NCI-H2081 treated with DMSO at 0.1 percent for 48 hours (cell line): ENCODE measurements at places on chromosomes 2 and 18.

DNA sequence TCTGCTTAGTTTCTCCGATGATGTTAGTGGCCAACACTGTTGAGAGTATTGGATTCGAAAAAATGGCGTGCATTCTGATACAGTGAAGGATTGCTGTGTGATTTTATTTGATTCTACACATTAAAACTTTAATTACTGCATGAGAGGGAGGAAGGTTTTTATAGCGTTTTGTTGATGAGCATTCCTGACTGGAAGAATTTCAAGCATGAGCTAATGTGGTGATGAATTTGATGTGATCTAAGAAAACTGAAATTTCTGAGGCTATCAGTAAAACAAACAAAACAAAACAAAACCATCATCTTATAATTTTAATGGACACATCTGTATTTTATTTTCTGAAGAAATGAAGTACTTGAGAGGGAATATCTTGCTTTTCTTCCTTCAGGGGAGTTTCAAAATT lies 59.6 kb downstream of the ITGB6 start:
- no peak for DNase-seq

GRCh38 chr18:58952858-58953257 lies 88.2 kb downstream of the ZNF532 start:
- DNase-seq, result no peak

- DNase-seq, result no peak
Measured at GRCh38 chr2:170368370-170368769, 190.4 kb downstream of the MYO3B start.

- no peak for DNase-seq
Measured at GRCh38 chr2:206368484-206368883, 74.8 kb upstream of the ADAM23 start.

- no peak for DNase-seq
Measured at GRCh38 chr2:172953970-172954852, 121.4 kb upstream of the MAP3K20 start.

DNA sequence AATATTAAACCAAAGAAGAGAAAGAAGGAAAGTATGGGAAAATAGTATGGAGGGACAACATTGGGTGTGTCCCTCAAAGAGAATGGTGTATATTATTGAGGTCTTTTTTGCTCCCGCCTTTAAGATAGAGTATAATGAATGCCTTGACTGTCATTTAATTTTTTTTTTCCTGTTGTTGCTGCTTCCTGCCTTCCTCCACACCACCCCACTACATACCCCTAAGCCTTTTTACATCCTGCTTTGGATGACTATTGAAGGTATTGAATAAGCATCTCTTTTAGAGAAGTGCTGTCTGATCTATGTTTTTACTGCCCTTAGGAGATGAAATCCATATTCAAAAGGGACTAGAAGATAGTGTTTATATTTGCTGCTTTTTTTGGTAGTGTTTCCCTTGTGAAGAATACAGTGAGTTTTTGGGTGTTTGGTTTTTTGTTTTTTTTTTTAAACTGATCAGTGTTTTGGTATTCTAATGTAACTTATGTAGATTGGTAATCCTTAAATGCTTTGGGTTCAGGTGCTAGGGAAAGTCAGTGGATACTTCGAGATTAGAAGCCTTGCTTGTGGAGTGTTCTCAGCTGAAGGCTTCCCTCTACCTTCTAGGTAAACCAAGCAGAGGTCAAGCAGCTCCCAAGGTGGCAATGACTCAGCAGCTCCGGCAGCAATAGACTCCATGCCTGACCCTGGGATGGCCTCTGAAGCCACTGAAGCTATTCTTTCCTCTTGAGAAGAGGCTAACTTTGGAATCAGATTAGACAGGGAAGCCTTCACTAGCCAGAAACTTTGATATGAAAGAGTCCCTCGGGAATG lies 5.0 kb downstream of the FZD7 start:
- DNase-seq, result no peak

- no peak for DNase-seq
Measured at GRCh38 chr18:23779696-23780303, 90.5 kb downstream of the LAMA3 start.

DNA sequence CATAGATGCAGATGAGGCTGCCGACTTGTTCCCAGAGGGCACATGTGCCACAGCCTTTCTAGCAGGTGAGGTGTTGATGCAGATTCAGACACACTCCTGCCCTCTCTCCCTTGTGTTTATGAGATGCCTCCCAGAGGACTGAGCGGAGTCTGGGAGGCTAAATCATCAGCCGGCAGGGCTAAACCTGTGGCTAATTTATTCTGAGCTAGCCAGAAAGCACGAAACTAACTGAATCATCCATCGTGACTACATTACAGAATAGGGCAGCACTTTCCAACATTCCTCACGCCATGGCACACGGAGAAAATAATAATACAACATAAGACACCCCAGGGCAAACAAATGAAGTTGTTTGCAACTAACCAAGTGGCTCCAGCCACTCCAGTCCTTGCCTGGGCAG lies 101.7 kb upstream of the FZD7 start:
- no peak for DNase-seq

- no peak for DNase-seq
Measured at GRCh38 chr2:219369447-219369861, 18.3 kb downstream of the DNPEP start.

GRCh38 chr2:26290001-26290400 lies 45.3 kb downstream of the HADHB start:
- no peak for DNase-seq

GRCh38 chr2:155060896-155061295 lies 362.4 kb downstream of the KCNJ3 start:
- DNase-seq, result no peak

GRCh38 chr2:105449076-105449475 lies 50.2 kb upstream of the FHL2 start:
- no peak for DNase-seq

DNA sequence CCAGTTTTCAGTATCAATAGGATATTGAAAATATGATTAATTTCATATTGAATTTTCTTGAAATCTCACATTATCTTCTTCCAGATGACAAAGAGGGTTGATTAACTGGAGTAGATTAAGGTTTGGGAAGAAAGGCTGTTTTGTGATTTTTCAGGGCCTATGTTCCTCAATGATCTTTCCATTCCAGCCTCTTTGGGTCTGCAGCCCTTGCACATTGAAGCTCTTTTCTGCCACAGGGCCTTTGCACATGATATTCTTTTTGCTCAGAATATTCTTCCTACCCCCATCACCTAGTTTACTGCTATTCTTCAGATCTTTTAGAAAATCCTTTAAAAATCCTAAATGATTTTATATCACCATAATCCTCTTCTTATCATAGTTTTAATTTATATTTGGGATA lies 449.6 kb downstream of the PLCL1 start:
- DNase-seq, result no peak

- DNase-seq, result no peak
Measured at GRCh38 chr2:149841396-149841795, 253.8 kb upstream of the MMADHC start.

DNA sequence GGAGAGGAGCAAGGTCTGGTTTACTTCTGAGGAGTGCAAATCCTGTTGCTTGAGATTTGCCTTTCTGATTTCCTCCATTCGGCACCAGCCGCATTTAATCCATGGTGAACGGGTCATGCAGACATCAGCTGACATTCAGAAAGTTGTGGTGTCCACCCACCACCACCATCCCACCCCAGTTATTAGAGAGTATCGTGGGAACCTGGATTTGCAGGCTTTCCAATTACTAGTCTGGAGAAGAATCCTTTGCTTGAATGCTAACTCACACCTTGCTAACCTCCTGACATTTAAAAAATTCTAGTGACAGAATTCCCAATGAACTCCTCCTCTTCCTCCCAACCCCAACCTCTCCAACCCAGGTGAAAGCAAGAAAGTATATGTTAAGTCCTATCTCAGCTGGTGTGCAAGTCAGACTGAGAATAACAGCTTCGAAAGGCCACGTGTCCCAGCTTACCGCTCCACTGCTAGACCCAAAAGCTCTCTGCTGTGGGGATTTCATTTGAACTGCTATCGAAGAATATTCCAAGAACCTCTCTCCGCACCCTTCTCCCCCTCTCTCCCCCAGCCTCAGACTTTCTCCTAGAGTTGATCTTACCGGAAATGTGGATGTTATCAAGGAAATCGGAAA lies 17.7 kb downstream of the BCL11A start:
- DNase-seq, result no peak

DNA sequence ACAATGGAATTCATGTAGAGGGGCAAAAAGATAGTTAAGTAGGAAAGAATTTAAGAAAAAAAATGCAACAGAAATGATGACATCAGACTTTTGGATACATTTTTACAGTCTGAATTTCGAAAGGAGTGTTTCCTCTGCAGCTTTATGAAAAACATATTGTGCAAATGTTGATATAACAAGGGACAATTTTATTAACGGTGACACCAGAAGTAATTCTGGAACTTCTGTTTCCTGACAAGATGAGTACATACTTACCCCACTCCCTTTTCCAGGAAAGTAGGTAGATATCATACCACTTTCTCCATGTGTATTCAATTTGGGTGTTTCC lies 369.6 kb downstream of the FBXO15 start:
- no peak for DNase-seq

GRCh38 chr2:71951718-71952404 lies 195.8 kb downstream of the CYP26B1 start:
- no peak for DNase-seq

DNA sequence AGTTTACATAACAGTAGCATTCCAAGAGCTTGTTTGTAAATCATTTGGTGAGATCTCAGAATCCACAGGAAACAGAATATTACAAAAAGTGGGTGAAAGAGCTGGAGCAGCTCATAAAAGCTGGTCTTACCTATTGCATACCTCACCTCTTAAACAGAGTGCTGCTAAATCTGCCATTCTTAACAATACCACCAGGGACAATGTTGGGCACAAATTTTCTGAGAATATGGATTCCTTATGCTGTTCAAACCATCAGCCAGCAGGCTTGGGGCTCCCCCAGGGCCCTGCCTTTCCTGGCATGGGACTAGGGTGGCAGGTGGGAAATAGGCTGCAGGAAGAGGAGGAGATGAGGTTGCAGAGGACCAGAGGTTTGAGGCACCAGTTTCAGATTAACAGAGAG lies 55.6 kb downstream of the TGFA start:
- no peak for DNase-seq

- DNase-seq, result no peak
Measured at GRCh38 chr2:36741188-36741837, 44.8 kb downstream of the VIT start.

DNA sequence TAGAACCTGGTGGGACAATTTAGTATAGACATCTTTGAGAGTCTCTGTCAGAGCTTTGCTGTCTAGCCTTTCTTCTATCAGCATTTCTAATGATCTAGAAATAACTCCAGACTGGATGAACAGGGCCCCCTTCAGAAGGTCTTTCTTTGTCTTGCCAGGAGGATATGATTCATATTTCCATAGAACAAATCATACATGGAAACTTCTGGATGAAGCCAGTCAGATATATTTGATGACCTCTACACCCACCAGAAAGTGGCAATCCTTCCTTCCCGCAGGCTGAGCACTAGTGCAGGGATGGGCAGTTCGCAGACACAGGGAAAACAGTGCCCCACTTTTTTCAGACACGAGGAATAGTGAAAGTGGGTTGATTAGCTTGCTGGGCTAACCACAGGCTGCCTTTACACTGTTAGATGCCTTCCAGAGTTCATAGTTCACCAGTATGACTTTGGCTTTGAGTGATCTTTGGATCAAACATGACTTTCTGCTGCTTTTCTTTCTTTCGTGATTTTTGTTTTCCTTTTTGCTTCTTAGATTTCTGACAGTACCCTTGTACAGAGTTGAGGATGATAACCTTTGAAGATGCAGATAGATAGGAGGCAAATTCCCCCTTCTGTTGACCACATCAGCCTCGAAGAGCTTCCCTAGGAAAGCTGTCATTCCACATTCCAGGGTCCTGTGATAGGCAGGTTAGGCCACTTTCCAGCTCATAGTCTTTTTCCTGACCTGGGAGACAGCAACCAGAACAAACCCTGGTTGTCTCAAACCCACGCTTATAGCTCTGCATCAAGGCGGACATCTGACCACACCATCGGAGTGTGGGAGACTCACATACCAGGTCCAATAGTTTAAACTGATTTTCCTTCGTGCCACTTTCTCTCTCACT lies 237.0 kb downstream of the ZNF407 start:
- DNase-seq, result no peak

- DNase-seq, result no peak
Measured at GRCh38 chr18:70489986-70490933, 201.4 kb downstream of the SOCS6 start.

- no peak for DNase-seq
Measured at GRCh38 chr2:108829578-108830310, 43.2 kb downstream of the CCDC138 start.

- DNase-seq, result no peak
Measured at GRCh38 chr2:135190799-135191198, 138.7 kb downstream of the RAB3GAP1 start.

- DNase-seq, result no peak
Measured at GRCh38 chr2:56077359-56077915, 106.4 kb upstream of the CCDC85A start.

DNA sequence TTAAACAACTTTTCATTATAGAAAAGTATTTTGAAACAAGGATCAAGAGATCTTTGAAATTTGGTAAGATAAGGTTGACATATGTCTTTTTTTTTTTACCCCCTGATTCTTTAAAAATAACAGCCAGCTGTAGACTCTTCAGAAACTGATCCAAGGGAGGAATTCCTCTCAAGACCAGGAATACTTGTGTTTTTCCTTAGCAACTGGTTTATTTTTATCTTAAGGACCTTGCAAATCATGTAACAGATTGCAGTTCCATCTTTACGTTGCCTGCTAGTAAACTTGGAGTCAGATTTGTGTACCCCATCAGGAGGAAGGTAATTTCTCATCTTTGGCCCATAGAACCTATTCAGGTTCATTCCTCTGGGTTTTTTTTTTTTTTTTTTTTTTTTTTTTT lies 71.6 kb downstream of the BOLA3 start:
- no peak for DNase-seq

DNA sequence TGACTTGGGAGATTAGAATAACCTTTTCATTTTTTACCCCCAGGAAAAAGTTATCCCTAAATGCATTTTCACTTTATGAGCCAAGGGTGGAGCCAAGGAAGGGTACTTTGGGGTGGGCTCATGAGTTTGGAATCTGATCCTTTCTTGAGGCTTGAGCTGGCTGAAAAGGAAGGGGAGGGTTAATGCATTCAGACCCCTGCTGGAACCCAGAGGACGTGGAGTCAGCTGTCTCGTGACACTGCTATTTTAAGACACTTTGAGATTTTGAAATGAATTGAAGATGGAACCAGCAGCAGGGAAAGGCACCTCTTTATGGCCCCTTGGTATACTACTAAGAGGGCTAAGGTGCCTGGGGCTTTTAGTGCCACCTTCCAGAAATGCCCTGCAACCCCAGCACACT lies 90.4 kb downstream of the MARCHF4 start:
- no peak for DNase-seq

DNA sequence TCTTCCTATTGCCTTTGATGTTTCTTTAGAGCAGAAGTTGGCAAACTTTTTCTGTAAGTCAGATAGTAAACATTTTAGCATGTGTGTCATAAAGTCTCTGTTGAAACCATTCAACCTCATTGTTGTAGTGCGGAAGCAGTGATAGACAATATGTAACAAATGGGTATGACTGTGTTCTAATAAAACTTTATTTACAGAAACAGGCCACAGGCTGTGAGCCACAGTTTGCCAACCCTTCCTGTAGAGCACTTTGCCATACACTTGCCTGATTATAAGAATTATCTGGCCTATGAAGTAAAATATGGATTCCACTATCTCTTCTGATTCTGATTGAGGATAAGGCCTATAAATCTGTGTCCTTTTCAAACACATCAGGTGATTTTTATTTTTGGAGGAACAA lies 237.4 kb downstream of the DOK6 start:
- no peak for DNase-seq
